ENCODE measurements at places on chromosomes 12 and 14.

- no peak for DNase-seq
Observed at GRCh38 chr12:107955966-107956643, 173.0 kb upstream of the WSCD2 start.

DNA sequence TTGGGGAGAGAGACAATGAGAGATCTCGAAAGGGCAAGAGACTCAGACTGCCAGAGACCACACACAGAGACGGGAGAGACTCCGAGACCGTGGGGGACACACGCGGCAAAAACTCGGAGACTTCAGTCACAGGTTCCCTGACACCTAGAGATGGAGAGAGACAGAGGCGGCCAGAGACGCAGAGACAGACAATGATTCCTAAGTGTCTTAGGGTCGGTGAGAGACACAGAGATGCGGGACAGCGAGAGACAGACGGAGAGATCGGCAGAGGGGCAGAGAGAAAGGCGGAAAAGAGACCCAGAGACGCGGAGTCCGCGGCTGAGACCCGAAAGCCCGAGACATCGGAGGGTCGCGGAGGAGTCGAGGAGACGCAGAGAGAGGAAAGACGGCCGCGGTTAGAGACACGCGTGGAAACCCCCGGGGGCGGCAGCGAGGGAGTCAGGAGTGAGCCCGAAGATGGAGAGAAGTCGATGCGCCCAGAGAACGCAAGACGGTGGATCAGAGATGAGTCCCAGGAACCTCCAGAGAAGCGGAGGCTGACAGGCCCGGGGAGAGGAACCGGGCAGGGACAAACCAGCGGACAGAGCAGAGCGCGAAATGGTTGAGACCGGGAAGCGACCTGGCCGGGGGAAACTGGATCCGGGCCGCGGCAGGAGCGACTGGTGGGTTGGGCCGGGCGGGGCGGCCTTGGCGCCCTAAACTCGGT, 7.8 kb downstream of the LHX5 start:
- no peak for DNase-seq

- DNase-seq: no peak
Observed at GRCh38 chr12:67069451-67070306, 199.5 kb upstream of the CAND1 start.

DNA sequence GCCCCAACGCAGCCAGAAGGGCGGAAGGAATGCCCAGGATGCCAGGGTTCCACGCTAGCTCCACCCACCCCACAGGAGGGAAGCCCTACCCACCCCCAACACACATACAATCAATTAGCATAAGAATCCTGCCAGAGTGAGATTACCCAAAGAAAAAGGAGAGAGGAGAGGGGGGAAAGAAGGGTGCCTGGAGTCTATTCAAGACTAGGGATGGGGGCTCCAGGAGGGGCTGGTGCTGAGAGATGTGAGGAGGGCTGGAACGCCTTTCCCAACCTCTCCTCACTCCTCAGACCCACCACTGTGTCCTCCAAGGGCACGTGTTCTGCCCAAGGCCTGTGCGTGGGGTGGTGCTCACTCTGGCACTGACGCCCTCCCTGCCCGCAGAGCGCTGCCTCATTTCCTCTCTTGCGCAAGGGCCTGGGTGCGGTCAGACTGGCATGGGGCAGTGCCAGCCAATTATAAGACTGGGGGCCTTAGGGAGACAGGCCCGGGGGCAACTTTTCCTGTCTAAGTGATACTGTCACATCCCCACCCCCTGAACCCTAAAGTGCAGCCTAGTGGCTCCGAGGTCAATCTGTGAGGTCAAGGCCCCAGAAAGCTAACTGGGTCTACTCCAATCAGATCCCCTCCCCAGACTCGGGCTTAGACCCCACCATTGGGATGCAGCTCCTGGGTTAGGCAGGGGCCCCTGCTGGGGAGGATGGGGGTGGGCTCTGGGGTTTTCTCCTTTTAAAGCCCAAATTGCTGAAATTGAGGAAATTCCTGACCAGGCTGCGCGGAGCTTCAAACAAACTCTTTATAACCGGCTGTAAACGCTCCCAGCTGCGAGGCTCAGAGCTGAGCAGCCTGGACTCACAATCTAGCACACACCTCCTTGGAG, 10.2 kb upstream of the ITGB7 start:
- peak; percentile 40 for DNase-seq

DNA sequence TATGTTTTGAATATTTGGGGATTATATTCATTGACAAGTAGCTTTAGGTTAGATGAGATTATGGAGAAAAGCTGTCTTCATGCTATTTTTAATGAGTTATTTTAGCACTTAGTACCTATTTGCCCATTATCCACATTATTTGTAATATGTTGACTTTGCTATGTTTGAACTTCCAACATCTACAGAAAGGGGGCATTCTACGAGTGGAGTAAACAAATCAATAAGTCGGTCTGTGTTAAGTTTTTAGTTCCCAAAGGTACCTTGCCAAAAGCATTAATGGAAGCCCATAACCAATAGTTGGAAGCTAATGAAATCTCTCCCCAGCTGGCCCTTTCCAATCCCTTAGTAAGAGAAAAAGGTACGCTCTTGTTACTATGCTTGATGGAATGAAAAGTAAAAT, 250.0 kb upstream of the E2F7 start:
- no peak for DNase-seq

DNA sequence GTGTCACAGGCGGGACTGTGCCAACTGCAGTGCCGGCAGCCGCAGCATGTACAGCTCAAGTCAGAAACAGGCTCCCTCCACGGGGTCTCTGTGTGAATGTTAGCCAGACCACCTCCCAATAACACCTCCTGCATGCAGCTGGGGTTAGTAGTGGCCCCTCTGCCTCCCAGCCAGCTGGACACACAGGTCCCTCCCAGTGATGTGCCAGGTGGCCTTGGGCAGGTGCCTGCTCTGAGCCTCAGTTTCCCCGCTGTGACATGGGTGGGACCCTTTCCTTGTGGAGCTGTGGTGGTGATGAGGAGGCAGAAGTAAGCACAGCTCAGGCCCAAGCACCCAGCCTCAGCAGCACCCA, 139.9 kb downstream of the ADGRD1 start:
- DNase-seq: no peak

DNA sequence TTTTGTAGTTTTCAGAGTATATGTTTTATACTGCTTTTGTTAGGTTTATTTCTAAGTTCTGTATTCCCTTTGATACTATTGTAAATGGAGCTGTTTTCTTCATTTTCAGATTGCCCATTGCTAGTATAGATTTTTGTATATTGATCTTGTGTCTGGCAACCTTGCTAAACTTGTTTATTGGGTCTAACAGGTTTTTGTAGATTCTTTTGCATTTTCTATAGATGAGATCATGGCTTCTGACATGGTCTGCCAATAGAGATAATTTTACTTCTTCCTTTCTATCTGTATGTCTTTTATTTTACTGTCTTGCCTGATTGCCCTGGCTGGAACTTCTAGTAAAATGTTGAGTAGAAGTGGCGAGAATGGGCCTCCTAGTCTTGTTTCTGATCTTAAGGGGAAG, 40.3 kb downstream of the ANKRD9 start:
- DNase-seq: no peak

DNA sequence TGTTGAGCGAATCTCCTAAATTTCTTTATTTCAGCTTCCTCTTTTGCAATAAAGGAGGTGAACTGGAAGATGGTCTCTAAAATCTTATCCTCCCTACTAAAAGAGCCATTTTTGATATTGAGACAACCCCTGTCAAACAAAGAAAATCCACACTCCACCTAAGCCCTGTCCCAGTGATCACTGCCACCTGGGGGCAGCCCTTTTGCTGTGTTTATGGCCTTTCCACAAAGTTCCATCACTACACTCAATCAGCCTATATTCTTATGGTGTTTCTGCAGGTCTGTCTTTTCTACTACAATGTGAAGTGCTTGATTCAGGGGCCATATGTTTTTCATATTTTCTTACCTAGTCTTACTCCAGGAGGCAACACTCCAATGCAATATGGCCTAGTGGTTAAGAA, 163.7 kb downstream of the BMP4 start:
- no peak for DNase-seq

GRCh38 chr12:121452340-121452984, 52.5 kb downstream of the RNF34 start:
- peak; percentile 1 for DNase-seq

GRCh38 chr14:65993103-65993502, 493.1 kb upstream of the CCDC196 start:
- peak; percentile 37 for DNase-seq

GRCh38 chr12:53482626-53483168, 16.6 kb downstream of the MAP3K12 start:
- no peak for DNase-seq

DNA sequence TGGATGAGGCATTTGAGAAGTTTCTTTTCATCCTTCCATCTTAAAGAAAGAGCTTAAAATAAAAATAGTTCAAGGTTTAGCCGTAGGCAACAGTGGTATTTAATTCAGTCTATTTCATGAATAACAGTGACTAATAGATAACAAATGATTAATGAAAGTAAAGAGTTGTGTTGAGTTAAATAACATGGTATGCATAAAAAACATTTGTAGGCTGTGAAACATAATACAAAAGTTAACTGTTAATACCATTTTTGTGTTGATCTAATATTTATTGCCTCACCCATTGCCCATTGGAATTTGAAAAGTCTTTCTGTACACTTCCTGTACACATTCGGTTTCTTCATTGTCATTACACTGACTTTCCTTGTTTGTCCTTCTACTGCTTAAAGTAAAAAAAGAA, 108.6 kb upstream of the PDE3A start:
- DNase-seq: no peak

DNA sequence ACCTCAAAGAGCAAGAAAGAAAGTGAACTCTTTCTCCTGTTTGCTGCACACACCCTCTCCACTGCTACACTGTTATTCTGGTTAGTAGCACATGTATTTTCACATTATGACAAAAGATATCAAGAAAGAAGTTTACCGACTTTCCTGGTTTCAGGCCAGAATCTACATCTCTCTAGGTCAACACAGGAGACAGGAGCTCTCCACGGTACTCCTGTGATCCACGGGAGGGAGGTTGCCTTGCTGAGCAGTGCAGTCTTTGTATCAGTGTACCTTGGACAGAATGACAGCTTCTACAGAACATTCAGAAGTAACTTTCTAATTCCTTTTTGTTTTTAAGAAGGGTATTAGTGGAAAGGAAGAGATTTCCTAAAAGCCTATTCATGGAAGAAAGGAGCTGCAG, 805.6 kb downstream of the NRXN3 start:
- DNase-seq: no peak

GRCh38 chr14:73262427-73263183, 25.3 kb downstream of the PAPLN start:
- no peak for DNase-seq

DNA sequence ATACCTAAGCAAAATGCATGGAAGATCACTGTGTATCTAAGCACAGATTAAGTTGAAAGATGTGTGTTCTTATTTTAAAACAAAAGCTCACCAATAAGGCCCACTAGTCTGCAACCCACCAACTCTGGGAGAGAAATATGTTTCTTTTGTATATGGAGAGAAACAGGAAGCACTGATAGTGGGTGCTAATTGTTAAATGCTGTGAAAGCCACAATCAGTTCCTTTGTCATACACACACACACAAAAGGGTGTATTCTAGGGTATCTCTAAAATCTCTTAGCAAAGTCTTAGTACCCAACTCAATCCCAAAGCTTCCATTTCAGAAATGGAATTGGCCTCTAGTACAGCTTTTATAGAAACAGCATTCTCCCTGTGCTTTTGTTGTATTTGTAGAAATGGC, 272.7 kb upstream of the FLRT2 start:
- DNase-seq: no peak

GRCh38 chr12:39372204-39372925, 70.6 kb downstream of the KIF21A start:
- no peak for DNase-seq

GRCh38 chr12:120532701-120533238, 1.4 kb upstream of the RNF10 start:
- no peak for DNase-seq

DNA sequence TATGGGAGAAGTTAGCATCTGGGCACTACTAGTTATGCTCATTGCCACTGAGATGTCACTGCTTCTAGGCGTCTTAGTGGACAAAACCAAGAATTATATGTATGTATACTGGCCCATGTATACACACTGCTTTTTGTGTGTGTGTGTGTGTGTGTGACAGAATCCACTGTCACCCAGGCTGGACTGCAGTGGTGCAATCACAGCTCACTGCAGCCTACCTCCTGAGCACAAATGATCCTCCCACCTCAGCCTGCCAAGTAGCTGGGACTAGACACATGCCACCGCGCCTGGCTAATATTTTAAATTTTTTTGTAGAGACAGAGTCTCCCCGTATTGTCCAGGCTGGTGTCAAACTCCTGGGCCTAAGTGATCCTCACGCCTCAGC, 25.2 kb downstream of the LIMA1 start:
- DNase-seq: no peak

DNA sequence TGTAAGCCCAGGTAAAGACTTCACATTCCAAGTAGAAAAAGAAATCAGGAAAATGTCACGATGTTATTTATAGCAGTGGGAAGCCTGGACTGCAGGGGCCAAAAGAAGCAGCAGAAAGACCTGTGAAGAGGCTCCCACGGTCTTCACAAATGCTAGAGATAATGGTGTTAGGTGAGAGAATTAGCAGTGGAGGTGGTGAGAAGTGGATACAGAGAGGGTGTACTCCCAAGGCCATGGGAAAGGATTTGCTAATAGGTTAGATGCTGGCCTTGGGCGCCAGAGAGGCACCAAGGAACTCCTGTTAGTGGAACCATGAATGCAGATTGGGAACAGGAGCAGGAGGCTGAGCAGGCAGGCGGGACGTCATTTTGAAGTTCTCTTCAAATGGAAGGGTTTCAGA, 386.1 kb downstream of the C12orf75 start:
- no peak for DNase-seq

GRCh38 chr12:69440016-69440415, 30.2 kb upstream of the FRS2 start:
- no peak for DNase-seq

GRCh38 chr14:102933618-102934231, 11.3 kb downstream of the AMN start:
- no peak for DNase-seq

DNA sequence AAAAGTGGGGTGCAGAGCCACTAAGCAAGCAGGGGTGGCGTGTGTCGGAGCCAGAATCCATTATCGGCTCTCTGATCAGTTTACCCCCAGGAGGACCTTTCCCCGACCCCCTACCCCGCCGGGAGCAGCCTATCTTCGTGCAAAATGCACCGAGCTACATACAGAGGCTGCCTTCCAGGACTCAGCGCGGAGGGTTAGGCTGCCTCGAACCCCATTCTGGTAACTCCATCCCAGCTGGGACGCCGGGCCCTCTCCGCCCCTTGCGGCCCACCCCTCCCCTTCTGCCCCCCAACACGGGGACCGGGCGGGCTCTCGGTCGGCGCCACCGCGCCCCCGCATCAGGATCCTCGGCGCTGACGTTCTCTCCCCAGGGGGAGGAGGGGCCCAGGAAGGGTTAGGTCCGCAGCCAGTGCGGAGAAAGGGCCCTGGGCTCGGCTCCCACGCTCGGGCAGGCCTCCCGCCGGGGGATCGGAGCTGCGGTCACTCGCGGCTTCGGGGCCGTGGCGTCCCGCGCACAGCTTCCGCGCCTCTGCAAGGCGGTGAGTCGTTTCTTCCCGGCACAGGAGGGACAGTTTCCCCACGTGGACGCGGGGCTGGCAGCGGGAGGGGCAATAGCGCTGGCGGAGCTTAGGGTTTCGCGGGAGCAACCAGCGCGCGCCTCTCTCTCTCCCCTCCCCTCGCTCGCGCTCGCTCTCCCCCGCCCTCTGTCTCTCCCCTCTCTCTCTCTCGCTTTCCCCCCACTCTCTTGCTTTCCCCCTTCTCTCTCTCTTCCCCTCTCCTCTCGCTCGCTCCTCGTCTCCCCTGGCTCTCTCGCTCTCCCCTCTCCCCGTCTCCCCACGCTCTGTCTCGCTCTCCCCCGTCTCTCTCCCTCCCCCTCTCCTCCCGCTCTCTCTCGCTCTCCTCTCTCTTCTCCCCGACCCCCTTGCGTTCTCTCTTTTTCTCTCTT, 12.5 kb upstream of the MAP3K9 start:
- no peak for DNase-seq

GRCh38 chr12:2390133-2390532, 337.3 kb downstream of the CACNA1C start:
- no peak for DNase-seq
